Cardiac muscle cell (in vitro differentiated cells and primary cell): ENCODE measurements at places on chromosomes 4 and X. TPM values are rescaled to one million over a fixed set of nuclear protein-coding genes. Genes with fewer than 3 reads are reported as not detected.

RRH gene
- total RNA-seq, result not detected in 2 replicates

- H3K27me3 ChIP-seq, result no peaks in the 10 kb centered on the region
- no peak for DNase-seq
- H3K4me1 ChIP-seq, result no peaks in the 10 kb centered on the region
- no peak overlapping the region for H3K27ac ChIP-seq
Measured at GRCh38 chr4:68445111-68445510, 2.2 kb upstream of the TMPRSS11E start.

DMRTC1 gene
- total RNA-seq, result 0.46 TPM in 1 of 2 replicates, not detected in the other

DNA sequence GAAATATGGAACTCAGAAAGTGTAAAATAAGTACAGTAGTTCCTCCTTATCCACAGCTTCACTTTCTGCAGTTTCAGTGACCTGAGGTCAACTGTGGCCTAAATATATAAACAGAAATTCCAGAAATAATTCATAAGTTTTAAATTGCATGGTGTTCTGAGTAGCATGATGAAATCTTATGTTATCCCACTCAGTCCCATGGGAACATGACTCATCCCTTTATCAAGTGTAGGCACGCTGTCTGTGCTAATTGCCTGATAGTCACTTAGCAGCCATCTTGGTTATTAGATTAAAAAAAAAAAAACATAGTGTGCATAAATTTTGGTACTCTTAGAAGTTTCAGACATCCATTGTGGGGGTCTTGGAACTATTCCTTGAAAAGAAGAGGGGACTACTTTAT, 983.4 kb upstream of the ADGRL3 start:
- no peak overlapping the region for H3K27ac ChIP-seq
- no peaks in the 10 kb centered on the region for H3K36me3 ChIP-seq
- no peaks in the 10 kb centered on the region for H3K4me1 ChIP-seq
- H3K4me3 ChIP-seq, result no peak overlapping the region

EVC2 gene
- total RNA-seq, result 3.1 and 3.3 TPM in 2 replicates

MAGEA4 gene
- not detected in 2 replicates for total RNA-seq

LINC00632 gene
- total RNA-seq, result 9.4 TPM in 2 replicates

DNA sequence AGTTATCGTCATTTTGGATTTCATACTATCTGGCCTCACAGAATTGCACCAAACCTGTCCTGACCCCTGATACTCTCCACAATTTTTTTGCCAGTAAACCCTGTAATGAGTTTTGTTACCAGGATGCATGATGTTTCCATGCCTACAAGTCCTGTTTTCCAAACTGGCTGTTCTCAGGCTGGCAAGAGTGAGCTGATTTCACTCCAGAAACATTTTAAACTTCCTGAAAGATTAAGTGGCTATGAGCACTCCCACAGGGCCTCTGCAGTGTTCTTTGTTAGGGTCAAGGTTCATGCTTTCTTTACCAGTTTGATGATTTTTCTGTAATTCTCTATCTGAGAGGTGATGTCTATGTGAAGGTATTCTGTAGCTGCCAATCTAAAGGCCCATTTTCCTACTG, 31.7 kb upstream of the PDLIM3 start:
- no peaks in the 10 kb centered on the region for H3K36me3 ChIP-seq
- peaks cover 27% of the 10 kb centered on the region for H3K4me1 ChIP-seq
- H3K4me3 ChIP-seq, result no peak overlapping the region
- peak; percentile 96 for DNase-seq
- H3K27me3 ChIP-seq, result no peaks in the 10 kb centered on the region
- peak overlapping the region; percentile 87 for H3K27ac ChIP-seq

CXCL1 gene
- not detected in 2 replicates for total RNA-seq

- H3K4me3 ChIP-seq, result no peak overlapping the region
- H3K36me3 ChIP-seq, result no peaks in the 10 kb centered on the region
- H3K4me1 ChIP-seq, result no peaks in the 10 kb centered on the region
- H3K27ac ChIP-seq, result no peak overlapping the region
Measured at GRCh38 chrX:56499372-56499771, 64.1 kb upstream of the UBQLN2 start.

NAT8L gene
- total RNA-seq, result 14.6 and 20.9 TPM in 2 replicates

DCAF8L2 gene
- not detected in 2 replicates for total RNA-seq

PAGE2B gene
- not detected in 2 replicates for total RNA-seq

PABPC1L2A gene
- total RNA-seq, result not detected in 2 replicates

- H3K4me3 ChIP-seq, result no peak overlapping the region
- no peaks in the 10 kb centered on the region for H3K36me3 ChIP-seq
- no peaks in the 10 kb centered on the region for H3K27me3 ChIP-seq
- DNase-seq, result peak; percentile 20
- no peaks in the 10 kb centered on the region for H3K4me1 ChIP-seq
Measured at GRCh38 chr4:14827111-14827510, 175.2 kb upstream of the CPEB2 start.

- no peaks in the 10 kb centered on the region for H3K4me1 ChIP-seq
- no peaks in the 10 kb centered on the region for H3K27me3 ChIP-seq
- H3K36me3 ChIP-seq, result no peaks in the 10 kb centered on the region
- no peak overlapping the region for H3K4me3 ChIP-seq
Measured at GRCh38 chr4:188008377-188008776, 12.8 kb downstream of the ZFP42 start.

DNA sequence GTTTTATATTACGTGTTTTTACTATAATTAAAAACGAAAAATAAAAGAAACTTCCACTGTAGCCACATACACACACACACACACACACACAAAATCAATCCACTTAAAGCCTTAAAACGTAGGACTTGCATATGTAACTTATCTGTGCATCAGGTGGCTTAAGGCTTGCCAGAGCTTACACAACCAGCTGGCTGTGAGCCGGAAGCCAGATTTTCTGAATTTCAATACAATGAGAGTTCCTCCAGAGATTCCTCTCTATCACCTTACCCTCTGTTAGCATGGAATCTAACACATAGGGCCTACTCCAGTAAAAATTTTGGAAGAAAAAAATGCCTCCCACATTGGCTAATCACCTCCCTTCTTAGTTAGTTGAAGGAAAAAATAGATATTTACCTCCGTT, 27.9 kb upstream of the SLITRK4 start:
- H3K27ac ChIP-seq, result no peak overlapping the region
- H3K27me3 ChIP-seq, result no peaks in the 10 kb centered on the region

- no peak overlapping the region for H3K27ac ChIP-seq
- no peak for DNase-seq
- no peaks in the 10 kb centered on the region for H3K4me1 ChIP-seq
- H3K36me3 ChIP-seq, result no peaks in the 10 kb centered on the region
Measured at GRCh38 chr4:96459105-96459504, 619.2 kb downstream of the PDHA2 start.

PITX2 gene
- total RNA-seq, result 1.5 and 4.7 TPM in 2 replicates

SYP gene
- total RNA-seq, result 0.45 and 1.8 TPM in 2 replicates

DNA sequence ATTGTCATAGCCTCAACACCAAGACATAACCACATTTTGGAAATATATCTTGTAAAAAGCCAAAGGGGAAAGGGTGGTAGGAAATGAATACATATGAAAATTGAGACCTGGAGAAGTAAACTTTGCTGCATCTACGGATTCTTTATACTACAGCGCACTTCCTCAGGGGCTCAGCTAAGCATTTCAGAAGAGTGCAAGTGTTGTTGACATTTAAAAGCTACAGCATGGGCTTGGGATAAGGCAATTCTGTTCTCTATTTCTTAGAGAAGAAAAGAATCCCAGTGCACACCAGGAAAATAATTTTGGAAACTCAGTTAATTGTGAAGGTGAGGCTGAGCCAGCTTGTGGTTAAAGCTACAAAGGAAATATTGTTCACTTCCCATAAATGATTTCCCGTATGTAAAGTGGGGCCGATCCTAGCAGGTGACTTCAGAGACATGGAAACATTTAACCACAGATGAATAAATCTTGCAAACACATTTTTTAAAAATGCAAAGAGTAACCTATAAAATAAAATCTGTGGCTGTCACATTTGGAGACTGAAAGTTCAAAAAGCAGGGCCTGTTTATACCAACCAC, 12.6 kb upstream of the GBA3 start:
- no peak overlapping the region for H3K4me3 ChIP-seq
- H3K4me1 ChIP-seq, result no peaks in the 10 kb centered on the region
- no peaks in the 10 kb centered on the region for H3K27me3 ChIP-seq
- H3K36me3 ChIP-seq, result no peaks in the 10 kb centered on the region
- DNase-seq, result no peak

DNA sequence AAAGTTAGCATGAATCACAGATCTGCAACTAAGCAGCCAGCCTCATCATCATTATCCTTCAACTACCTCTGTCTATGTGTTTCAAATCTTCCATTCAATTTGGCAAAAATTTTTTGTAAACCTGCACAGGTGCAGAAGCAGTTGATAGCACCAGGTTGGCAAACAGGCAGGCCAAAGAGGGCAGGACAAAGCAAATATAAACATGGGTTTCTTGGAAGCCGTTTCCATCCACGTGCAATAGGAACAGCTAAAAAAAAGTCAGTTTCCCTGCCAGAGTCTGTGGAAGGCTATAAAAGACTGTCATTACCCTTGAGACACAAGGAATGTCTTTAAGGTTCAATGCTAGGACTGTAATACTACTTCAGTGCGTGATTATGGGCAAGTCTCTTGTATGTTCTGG, 253.2 kb downstream of the PDHA2 start:
- H3K36me3 ChIP-seq, result no peaks in the 10 kb centered on the region
- no peaks in the 10 kb centered on the region for H3K4me1 ChIP-seq
- DNase-seq, result no peak
- H3K27me3 ChIP-seq, result no peaks in the 10 kb centered on the region
- no peak overlapping the region for H3K4me3 ChIP-seq

GRCh38 chr4:138299881-138300280, 57.7 kb upstream of the SLC7A11 start:
- H3K4me3 ChIP-seq, result no peak overlapping the region
- no peak for DNase-seq
- no peak overlapping the region for H3K27ac ChIP-seq
- H3K4me1 ChIP-seq, result peaks cover 15% of the 10 kb centered on the region
- no peaks in the 10 kb centered on the region for H3K27me3 ChIP-seq

DNA sequence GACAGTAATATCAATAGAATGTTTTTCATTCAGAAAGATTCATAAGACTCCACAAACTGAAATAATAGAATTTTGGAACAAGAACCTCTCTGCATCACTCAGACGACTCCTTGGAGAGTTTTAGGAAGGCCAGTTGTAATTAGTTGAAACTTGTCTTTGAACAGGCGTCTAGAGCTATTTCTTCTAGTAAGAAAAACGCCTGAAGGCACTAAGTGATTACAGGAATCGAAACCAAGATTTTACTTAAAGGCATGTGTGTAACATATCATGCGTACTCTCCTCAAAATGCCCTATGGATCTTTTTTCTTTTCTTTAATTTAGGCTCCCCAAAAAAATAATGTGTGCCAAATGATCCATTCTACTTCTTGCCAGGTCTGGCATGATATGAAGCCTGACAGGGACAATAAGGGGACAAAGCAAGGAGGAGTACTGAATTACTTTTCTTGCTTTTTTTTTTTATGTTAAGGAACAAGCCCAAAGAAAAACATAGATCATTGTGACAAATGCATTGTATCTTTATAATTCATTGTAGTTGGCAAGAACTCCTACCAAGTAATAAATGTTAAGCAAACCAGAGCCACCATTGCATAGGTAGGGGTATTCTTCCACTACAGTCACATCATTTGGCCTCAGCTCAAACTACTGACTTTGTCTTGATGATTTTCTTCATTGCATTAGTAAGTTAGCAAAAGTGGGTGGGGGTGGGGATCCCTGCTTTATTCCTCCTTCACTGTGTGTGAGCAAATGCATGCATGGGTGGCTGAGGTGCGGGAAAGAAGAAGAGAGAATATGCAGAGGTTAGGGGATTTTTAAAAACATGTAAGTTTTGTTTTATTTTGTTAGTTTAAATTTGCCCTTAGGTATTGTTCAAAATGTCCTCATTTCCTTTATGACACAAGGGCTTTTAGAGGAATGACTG, 79.9 kb upstream of the ATOH1 start:
- no peaks in the 10 kb centered on the region for H3K36me3 ChIP-seq
- H3K27ac ChIP-seq, result no peak overlapping the region
- no peak for DNase-seq
- H3K4me1 ChIP-seq, result peaks cover 19% of the 10 kb centered on the region
- no peaks in the 10 kb centered on the region for H3K27me3 ChIP-seq
- H3K4me3 ChIP-seq, result no peak overlapping the region

- H3K36me3 ChIP-seq, result no peaks in the 10 kb centered on the region
- H3K4me1 ChIP-seq, result no peaks in the 10 kb centered on the region
- no peak overlapping the region for H3K27ac ChIP-seq
- peaks cover 59% of the 10 kb centered on the region for H3K27me3 ChIP-seq
Measured at GRCh38 chrX:72306851-72307645, 1.3 kb upstream of the CITED1 start.

SOD3 gene
- 23.2 and 31.0 TPM in 2 replicates for total RNA-seq

DNA sequence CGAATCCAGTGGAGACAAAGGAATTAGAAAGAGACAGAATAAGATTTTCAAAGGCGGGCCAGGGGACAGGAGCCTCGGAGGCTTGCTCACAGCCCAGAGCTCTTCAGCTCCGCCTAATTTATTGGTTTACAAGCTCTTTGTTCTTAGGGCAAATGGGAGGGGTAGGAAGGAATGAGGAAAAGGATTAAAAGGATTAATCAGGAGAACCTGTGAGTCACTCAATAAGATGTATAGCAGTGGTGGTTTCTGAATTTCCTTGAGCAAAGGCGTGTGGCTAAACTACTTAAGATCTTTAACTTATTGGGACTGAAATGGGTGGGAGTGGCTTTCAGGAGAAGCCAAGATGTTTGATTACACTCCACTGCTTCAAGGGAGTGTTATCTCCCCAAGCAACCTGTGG, 456.0 kb upstream of the SPANXN1 start:
- no peak overlapping the region for H3K27ac ChIP-seq
- H3K36me3 ChIP-seq, result no peaks in the 10 kb centered on the region
- H3K4me3 ChIP-seq, result no peak overlapping the region
- no peaks in the 10 kb centered on the region for H3K4me1 ChIP-seq

DNA sequence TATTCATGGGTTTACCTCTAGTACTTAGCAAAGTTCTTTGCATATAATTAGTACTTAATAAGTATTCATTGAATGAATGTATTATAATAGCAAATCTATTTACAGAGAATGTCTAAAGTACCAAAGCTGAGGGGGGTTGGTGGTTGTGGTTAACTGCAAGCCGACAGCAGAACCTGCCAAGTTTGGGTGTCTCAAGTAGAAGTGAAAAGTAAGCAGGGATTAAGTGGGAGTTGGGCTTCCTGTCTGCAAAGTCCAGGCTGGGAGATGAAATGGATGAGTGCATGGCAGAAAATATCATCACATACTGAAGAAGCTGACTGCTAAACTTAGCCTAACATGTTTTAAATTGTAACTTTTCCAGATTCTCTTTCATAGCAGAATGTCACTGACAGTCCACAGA, 169.6 kb downstream of the CAMK2D start:
- H3K4me3 ChIP-seq, result no peak overlapping the region
- peak overlapping the region; percentile 16 for H3K27ac ChIP-seq
- no peaks in the 10 kb centered on the region for H3K36me3 ChIP-seq

DNA sequence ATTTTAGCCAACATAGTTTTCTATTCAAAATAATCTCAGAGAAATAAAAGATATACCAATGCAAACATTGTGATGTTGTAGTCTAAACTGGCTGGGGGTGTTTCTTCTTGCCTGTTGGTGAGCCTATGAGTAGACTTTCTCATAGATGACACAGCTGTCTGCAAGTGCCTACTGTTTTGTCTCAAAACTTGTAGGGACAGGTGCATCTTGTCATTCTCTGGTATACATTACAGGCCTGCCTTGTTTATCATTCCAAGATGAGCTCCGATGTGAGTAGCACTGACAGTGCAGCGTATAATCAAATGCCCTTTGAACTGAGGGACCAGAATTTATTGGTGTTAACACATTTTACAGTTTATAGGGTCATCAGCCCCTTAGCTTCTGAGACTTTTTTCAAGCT, 353.8 kb downstream of the PRDM5 start:
- H3K4me1 ChIP-seq, result no peaks in the 10 kb centered on the region
- DNase-seq, result no peak
- H3K27me3 ChIP-seq, result no peaks in the 10 kb centered on the region
- H3K36me3 ChIP-seq, result no peaks in the 10 kb centered on the region

- no peaks in the 10 kb centered on the region for H3K4me1 ChIP-seq
- DNase-seq, result no peak
- H3K27me3 ChIP-seq, result no peaks in the 10 kb centered on the region
- H3K4me3 ChIP-seq, result no peak overlapping the region
Measured at GRCh38 chrX:20739038-20739745, 472.5 kb upstream of the RPS6KA3 start.
